ENCODE measurements at places on chromosomes 1 and 21.
A peak's percentile ranks its signal among the peaks of the same experiment; 100 is the strongest.

- DNase-seq: no peak
Observed at GRCh38 chr1:2376931-2377672, 14.3 kb downstream of the MORN1 start.

DNA sequence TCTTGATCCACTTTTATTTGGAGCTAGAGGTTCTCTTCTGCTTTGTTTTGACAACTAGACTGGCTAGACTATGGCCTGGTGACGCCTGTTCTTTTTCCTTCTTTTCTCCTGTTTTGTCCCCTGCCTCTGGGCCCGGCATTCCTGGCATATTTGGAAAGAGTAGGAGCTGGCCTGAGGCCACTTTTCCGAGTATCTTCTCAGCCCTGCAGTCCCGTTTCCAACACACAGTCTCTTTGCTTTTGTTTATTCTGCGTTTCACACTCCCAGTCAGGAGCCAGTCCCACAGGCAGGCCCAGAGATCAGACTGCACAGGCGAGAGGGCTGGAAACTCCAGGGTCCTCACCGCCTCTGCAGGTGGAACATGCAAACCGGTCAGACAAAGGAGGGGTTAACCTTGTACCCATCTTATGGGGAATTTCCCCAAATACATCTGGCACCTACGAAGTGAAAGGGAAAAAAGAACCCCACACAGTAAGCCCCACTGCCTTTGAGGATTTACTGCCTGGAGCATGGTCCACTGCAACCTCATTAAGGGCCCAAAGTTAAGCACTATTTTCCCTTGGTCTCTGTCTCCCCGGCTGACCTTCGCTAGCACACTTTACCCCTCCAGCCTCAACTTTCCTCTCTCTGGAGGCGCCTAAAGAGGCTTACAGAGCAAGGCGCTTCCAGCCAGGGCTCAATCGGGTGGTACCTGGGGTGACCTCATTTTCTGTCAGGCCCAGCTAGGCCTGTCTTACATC, 141.1 kb downstream of the TOMM20 start:
- peak; percentile 51 for DNase-seq

GRCh38 chr1:74773582-74773981, 40.6 kb downstream of the TYW3 start:
- DNase-seq: no peak

GRCh38 chr1:236063919-236064673, 794 bp downstream of the NID1 start:
- DNase-seq: peak; percentile 56

GRCh38 chr1:165259706-165260428, 96.6 kb downstream of the LMX1A start:
- no peak for DNase-seq

DNA sequence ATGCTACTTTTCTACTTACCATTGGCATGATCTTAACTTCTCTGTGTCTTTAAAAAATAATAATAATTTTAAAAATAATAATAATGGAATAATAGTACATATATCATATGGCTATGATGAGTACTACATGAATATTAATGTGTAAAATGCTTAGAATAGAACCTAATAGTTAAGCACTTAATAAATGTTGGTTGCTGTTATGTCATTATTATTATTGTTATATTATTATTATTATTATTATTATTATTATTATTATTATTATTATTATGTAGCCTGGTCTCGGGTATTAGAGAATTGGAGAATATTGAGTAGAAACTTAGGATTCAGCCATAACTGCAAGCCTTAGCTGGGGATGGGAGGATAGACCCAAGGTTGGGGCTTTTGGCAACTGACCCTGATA, 108.2 kb downstream of the MAST2 start:
- no peak for DNase-seq

DNA sequence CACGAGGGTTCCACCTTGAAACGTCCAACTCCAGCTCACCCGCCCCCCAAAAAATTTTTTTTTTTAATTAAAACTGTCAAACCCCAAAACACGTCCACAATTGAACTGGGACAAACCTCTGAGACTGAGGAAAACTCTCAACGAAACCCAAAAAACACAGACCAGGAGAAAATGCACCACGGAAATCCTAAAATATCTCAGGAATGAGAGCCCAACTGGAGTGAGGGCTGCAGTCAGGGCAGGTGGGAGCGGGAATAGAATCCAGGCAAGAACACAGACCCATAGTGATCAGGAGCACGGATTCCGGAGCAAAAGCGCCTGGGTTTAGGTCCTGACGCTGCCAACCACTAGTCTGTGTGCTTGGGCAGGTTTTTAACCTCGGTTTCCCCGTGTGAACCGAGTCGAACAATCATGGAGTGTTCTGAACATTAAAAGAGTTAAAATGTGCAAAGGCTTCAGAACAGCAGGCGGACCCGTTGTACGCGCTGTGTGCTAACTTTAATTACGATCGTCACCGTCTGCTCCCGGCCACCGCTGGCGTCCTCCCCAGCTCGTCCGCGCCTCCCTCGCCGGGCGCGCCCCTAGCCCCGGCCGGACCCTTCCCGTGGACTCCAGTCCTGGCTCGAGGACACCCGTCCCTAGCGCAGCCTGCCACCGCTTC, 624 bp downstream of the ARHGAP29 start:
- no peak for DNase-seq

DNA sequence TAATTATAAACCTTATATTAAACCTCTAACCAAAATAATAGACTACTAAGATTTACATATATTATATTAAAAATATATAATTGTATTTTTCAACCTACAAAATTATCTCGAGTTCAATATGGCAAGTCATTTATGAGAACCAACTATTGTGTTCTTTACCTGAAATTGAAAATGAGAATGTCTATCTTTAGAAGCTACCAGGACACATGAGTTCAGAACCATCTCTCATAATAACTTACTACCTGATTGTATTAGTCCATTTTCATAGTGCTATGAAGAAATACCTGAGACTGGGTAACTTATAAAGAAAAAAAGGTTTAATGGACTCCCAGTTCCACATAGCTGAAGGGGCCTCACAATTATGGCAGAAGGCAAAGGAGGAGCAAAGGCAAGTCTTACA, 6.8 kb downstream of the HAO2 start:
- DNase-seq: no peak

- no peak for DNase-seq
Observed at GRCh38 chr1:34868230-34869049, 8.9 kb upstream of the SMIM12 start.

GRCh38 chr1:41795205-41795762, 123.4 kb downstream of the HIVEP3 start:
- peak; percentile 13 for DNase-seq

DNA sequence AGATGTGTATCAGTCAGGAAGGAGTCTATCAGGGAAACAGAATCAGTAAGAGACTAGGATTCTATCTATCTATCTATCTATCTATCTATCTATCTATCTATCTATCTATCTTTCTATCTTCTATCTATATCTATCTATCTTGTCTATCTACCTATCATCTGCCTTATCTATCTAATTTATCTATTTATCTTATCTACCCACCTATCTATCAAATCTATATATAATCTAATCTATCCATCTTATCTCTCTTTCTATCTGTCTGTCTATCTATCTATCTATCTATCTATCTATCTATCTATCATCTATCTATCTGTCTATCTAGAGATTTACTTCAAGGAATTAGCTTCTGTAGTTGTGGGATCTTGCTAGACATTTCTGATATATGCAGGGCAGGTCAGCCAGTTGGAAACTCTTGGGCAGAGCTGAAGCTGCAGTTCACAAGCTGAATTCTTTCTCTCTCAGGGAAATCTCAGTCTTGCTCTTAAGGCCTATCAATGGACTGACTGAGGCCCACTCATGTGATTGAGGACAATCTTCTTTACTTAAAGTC, 140.2 kb upstream of the JUN start:
- no peak for DNase-seq

DNA sequence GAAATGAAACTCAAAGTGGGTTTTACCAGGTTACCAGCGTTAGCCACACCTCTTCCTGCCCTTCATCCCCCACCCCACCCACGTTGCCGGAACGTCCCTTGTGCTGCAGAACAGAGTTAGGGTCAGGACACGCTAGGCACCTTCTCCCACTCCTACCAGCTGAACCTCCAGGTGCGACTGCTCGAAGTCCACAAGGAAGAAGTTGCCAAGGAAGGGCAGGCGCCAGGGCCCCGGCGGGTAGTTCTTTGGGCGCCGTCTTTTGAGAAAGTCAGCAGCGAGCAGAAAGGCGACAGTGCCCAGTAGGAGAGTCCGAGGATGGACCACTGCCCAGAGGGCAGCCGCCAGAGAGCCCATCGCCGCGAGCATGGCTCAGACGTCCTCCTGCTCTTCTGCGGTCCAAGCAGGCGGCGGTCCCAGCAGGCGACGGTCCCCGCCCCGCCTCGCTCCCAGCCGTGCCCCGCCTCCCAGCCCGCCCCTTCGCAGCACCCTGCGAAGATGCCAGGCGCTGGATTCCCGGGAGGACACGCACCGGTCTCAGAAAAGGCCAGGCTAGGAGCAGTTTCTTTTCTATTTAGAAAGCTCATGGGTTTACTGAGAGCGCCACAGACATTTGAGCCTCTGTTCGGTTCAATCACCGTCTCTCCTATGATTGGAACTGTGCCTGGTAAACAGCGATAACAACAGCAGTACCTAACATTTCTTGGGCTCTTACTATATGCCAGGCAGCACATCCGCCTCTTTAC, at the start of gene CYP2J2:
CYP2J2 (minus strand) TSS at position 393 of the 743 bp plus-strand sequence; CDS start at position 366, 27 bp downstream.
- peak; percentile 17 for DNase-seq

DNA sequence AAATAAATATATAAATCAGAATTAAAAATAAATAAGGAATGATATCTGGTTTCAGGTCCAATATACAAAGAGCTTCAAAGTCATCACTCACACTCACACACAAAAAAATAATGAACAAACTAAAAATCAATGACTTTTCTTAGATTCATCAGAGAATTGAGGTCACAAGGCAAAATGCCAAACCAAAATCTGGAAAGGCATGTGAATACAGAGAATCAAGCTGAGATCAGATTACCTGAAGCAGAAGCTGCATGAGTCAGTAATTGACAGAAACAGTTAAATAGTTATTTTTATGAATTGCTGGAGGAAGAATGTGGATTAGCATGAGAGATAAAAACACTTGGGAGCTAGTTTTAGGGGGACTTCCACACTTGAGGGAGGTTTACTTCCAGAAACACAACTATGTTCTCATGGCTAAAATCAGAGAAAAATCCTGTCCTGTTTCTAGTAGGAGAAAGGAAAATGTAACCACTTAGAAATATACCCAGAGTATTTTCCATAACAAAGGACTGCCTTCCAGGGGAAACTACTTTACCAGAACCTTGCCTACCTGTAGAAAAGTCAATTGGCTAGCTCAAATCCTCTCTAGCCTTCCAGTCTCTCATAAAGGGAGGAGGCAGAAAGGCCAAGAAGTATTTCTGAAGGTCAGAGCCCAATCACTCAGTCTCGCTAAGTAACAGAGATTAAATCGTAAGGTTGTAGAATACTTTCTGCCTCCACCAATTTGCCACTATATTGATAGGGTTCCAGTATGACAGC, 536.6 kb upstream of the NR5A2 start:
- DNase-seq: peak; percentile 47

DNA sequence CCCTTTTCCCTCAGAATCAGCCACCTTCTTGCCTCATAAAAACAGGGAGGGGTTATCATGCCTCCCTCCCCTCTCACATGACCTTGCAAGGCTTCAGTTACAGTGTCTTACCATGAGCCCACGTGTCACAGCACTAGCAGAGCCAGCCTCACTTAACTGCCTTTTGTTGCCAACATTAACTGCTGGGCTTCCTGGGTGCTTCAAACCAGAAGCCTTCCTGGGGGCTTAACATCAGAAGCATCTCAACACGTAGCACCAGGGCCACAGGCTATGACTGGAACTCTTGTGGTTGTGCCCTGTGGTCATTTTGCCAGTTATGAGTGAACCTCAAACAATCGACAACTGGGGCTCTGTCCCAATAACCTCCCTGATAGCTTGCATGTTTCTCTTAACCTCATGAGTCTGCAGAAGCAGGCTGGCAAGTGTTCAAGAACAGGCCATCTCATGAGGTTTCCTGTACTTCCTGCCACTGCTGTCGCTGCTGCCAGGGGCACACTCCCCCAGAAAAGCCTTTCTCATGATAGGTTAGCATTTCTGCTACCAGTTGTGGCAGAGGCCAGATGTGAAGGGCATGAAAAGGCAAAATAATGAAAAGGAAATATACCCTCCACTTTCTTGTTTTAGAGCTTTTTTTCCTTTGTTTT, 132.2 kb downstream of the GLUL start:
- no peak for DNase-seq

DNA sequence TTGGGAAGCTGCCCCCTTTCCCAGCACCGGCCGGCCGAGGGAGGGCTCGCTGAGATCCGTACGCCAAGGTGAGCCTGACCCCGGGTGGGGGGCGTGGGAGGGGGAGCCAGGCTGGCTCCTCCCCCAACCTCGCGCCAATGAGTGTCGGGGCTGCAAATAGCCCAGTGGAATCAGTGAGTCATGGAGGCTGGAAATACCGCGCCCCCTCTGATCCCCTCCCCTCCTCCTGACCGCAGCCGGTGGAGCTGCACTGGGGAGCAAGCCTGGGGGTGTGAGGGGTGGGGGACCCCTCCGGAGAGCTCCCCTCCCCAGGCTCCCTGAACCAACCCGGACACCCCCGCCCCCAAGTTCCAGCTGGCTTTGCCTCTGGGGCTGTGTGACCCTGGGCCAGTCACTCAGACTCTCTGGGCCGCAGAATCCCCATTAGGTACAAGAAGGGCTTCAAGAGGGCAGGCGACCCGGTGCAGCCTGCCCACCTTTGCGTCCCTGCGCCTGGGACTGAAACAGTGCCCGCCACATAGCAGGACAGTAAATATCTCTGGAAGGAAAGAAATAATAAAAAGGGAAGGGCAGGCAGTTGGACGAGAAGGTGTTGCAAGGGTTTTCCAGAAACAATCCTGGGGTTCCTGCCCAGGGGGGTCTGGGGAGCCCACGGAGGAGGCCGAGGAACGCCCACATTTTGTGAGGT, 4.5 kb downstream of the HSPB7 start:
- DNase-seq: peak; percentile 59

DNA sequence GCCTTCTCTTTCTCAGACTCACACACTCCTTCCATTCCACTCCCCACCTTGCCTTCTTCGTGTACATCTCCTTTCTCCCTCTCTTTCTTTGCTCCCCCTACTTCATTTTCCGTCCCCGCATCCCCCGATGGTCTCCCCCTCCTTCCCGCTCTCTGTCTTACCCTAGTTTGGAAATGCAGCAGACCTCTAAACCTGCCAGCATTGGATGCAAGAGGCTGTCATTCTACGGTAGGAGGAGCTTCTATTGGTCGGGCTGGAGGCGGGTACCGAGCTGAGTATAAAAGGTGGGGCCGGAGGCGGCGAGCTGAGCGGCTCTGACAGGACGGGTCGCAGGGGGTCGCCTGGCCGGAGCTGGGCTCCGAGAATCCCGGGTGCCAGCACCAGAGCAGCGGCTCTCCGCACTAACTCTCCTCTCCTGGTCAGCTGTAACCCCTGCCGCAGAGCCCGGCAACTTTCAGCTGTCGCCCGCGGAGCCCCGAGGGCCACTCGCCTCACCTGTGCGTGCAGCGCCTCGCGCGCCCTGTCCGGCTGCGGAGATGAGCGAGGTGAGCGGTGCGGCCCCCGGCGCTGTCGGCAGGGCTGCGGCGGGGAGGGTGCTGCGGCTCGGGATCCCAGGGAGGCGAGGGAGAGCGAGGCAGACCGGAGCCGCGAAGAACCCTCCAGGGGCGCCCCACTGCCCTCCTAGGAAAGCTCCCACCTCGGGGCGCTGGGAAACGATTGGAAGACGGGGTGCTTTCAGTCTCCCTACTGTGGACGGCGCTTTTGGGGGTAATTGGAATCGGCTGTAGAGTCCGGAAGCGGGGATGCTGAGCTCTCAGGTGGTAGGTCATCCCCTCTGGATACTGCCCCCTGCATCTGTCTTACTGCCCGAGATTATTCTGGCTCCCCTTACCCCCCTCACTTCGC, at the start of gene PCP4L1:
PCP4L1 (plus strand) TSS at position 307 of the 906 bp plus-strand sequence; CDS start at position 537, 230 bp downstream.
- peak; percentile 64 for DNase-seq

- DNase-seq: peak; percentile 40
Observed at GRCh38 chr1:32413507-32414185, 19.4 kb upstream of the BSDC1 start.
